ENCODE measurements at places on chromosomes 1 and 21. TPM values are rescaled to one million over a fixed set of nuclear protein-coding genes. Genes with fewer than 3 reads are reported as not detected.

DNA sequence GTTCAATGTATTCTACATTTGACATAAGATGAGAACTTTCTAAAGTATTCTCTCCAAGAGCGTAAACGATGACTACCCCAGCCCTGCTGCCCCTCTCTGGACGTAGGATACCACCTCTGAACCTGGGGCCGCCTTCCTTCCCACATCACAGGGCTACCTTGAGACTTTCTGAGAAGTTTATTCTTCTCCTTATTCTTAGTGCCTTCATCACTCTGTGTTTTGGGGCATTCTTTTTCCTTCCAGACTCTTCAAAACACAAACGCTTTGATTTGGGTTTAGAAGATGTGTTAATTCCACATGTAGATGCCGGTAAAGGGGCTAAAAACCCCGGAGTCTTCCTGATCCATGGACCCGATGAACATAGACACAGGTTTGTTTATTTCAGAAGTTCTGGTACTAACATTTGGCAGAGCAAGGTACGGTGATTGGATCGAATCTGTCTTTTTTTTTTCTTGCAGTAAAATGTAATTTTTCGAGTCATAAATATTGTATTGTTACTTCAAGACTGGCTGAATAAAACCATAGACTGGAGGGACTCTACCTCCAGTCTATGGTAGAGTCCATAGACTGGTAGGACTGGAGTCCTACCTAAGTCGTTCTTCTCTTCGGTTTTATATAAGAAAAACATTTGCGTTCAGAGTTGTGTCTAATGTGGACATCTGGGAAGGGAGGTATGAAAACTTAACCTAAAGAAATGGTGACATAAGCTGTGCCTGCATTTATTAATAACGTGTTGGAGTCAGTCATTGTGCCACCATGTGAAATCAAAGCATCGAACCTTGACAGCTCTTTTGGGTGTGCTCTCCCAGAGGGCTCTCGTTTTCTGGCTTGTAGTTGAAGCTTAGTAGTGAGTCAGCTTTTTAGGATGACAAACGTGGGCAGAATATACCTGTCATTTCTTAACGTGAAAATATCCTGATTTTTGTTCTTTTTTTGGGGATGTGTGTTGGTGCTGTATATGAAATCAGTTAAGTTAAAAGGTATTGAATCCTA lies 1.2 kb downstream of the MAN1A2 start:
- DNase-seq: no peak

DNA sequence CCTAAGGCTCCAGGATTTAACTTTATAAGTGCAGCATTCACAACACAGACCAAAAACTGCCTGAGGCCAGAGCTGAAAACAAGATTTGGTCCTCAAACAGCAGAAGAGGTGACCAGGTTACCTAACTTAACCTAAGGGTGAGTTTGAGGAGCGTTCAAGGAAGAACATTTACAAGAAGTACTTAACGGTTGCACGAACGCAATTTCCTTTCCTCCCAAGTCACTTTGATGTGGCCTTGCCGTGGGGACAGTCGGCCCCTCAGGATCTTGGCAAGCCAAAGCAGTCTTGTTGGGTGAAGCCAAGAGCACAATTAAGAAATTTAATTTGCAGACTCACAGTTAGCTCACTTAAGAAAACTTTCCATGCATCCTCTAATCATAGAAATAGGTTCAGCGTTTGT lies 202.6 kb upstream of the COA6 start:
- no peak for DNase-seq

RPE65 gene
- total RNA-seq: not detected

GRCh38 chr1:9654051-9654833 lies 2.7 kb downstream of the PIK3CD start:
- no peak for DNase-seq

DNA sequence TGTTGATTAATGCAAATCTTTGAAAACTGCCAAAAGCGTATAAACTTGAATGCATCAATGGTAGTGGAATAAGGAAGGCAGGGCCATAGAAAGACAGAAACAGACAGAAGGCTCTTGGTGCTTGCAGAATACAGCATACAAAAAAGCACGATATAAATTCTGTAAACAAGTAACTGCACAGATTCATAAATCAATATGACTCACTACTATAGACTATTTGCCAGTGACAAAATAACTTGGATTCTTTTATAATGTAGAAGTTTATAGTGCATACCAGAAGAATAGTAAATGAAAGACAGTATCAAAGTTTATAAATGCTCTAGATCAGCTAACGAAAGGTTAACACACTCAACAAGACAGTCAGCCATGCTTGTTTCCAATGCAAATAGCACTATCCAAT lies 349.6 kb downstream of the PTBP2 start:
- no peak for DNase-seq

GBP1 gene
- total RNA-seq: 5.7 TPM

TEDDM1 gene
- not detected for total RNA-seq

DNA sequence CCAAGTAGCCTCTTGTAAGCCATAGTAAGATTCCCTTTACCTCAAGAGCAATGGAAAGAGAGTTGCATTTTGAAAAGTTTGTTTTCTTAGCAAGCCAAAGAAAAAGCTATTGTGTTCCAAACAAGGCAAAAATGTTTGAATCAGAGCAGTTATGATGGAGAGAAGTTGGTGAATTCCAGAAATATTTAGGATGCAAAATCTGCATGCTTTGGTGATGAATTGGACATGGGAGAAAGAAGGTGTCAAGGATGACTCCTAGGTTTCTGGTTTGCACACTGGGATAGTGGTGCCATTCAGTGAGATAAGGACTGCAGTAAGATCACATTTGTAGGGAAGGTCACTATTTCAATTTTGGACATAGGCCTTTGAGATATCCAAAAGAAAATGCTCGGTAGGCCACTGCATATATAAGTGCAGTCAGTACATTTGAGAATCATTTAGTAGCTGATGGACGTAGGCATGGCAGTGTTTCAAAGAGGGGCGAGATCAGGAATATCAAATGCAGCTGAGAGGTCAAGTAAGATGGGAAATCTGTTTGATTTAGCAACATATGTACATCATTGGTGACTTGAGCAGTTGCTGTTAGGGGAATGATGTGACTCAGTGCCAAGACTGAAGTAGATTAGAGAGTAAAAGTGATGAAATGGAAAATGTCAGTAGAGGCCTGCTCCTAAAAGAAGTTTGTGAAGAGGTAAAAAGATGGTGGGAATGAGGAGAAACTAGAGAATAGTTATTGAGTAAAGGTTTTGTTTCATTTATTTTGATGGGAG lies 33.9 kb upstream of the GPR25 start:
- no peak for DNase-seq

DNA sequence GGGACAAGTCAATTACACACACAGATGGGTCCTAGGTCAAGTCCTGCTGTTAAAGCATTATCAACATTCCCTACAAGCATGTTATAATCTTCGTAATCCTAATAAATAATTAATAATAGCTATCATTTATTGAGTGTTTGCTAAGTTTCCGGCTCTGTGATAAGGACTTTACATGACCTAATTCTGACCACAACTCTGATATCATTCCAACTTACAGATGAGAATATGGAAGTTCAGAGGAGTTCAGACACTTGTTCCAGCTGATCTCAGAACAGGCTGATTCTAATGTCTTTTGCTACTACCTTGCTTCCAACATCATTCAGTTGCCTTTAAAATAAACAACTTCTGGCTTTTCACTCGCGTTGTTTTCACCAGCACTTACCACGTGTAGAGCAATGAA lies 770.1 kb upstream of the CXADR start:
- DNase-seq: no peak

DNA sequence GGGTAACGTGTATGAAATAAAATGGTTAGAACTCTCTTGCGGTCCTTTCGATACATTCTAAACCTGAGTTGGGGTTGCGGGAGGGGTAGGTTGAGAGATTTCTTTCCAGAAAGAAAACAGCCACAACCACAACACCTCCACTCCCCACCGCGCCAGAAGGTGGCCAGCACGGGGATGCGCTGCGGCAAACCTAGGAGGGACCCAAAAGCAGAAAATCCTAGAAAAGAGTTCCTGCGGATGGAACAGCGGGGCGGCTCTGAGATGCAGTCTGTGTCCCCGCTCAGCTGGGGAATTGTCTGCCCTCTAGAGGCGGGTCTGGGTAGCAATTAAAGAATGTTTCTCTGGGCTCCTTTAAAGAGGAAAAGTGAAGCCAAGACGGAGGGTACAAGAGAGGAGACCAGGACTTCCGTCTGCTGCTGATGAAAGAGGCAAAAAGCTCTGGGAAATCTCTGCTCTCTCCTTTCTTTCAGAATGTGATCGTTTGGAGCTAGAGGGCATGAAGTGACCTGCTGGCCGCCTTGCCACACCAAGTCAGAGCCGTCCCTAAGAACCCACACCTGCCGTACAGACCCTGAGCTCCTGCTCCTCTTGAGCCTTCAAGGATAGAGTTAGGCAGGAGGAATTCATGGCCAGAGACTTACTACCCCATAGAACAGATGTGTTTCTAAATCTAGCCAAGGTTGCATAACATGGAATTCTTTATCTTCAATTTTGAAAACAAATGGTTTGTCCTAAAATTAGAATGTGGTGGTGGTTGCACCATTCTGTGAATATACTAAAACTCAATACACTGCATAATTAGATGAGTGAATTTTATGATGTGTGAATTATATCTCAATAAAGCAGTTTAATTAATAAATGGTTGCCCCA lies 46.5 kb upstream of the COA6 start:
- DNase-seq: no peak

- DNase-seq: peak; percentile 67
Observed at GRCh38 chr1:6438047-6438525, 13.5 kb downstream of the ESPN start.

CRYBG2 gene
- not detected for total RNA-seq

DNA sequence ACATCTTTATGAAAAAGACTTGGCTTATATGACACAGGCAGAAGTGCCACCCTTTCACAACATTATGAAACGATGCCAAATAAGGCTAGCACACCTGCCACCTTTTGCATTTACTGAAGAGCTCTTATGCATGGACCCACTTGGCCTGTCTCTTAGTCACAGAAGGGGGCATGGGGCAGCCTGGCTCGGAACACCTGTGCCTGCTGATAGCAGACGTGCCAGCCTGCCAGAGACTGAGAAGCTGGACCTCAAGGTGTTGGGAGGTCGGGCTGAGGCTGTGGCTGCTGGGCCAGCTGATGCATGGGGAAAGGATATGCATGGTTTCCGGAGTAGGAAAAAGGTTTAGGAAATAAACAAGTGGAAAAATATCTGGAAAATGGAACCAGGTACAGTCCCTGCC lies 21.5 kb downstream of the RCAN1 start:
- DNase-seq: no peak

- DNase-seq: no peak
Observed at GRCh38 chr1:208243527-208243966, 637 bp downstream of the PLXNA2 start.

LRRC3 gene
- total RNA-seq: 1.7 TPM

DNA sequence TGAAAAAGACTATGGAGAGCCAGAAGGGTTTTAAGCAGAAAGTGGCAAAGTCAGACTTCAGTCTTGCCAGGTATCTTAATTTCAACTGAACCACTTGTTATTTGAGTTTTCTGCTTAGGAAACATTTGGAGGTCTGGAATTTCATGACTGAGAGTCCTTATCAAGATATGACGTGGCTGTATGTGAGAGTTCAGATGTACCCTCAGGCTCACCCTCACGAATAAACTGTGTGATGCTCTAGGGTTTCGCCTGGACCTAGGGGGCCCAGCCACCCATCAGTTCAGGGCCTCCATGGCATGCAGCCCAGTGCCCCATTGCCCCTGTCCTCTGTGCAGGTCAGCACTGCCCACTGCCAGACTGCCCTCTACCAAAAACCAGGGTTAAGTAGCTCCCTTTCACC lies 30.6 kb upstream of the TADA1 start:
- no peak for DNase-seq

DNA sequence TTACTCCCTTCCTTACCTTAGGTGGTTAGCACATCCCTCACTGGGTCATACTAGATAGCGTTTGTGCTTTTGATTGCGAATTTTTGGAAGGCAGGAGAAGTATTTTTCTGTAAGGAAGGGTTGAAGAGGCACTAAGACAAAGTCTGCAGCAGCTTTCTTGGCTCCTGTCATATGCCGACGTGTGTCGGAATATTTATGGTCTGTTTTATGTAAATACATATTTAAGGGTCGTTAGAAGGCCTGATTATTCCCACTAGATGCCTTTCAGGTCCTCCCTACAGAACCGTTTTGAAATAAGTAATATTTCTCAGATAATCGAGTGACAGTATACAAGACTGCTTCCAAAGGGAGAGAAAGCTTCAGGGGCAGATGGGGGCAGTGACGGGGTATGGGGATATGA lies 10.0 kb downstream of the RNF220 start:
- DNase-seq: no peak

- no peak for DNase-seq
Observed at GRCh38 chr1:175332515-175332914, 139.9 kb upstream of the KIAA0040 start.

DNA sequence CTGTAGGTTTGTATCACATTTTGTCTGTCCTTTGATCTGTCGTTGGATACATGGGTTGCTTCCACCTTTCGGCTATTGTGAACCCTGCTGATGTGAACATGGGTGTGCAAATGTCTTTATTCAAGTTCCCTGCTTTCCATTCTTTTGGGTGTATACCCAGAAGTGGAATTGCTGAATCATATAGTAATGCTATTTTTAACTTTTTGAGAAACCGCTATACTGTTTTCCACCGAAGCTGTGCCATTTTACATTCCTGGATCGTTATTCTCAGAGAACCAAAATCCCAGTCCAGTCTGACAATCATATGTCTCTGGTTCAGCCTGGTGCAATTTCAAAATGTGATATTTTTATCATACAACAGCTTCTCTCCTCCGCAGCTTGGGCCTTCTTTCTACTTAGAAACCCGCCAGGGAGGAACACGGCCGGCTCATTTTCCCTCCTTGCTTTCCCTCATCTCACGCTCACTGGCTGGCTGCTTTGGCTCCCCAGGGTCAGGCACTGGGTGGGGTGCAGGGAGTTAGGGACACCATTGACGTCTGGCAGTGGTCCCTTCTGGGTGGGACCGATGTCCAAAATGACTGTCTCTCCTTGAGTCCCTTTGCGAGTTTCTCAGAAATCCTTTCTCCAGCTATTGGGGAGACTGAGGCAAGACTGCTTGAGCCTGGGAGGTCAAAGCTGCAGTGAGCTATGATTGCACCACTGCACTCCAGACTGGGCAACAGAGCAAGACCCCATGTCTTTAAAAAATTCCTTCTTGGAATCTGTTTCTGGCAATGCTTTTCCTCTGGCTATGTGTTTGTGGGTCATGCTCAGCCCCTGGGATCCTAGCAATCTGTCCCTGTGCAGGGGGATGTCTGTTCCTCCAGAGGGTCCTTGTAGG lies 73.5 kb upstream of the AKT3 start:
- DNase-seq: no peak
